ENCODE measurements at places on chromosomes 12 and 14.

- DNase-seq, result no peak
Observed at GRCh38 chr14:59199614-59200013, 11.1 kb downstream of the DAAM1 start.

DNA sequence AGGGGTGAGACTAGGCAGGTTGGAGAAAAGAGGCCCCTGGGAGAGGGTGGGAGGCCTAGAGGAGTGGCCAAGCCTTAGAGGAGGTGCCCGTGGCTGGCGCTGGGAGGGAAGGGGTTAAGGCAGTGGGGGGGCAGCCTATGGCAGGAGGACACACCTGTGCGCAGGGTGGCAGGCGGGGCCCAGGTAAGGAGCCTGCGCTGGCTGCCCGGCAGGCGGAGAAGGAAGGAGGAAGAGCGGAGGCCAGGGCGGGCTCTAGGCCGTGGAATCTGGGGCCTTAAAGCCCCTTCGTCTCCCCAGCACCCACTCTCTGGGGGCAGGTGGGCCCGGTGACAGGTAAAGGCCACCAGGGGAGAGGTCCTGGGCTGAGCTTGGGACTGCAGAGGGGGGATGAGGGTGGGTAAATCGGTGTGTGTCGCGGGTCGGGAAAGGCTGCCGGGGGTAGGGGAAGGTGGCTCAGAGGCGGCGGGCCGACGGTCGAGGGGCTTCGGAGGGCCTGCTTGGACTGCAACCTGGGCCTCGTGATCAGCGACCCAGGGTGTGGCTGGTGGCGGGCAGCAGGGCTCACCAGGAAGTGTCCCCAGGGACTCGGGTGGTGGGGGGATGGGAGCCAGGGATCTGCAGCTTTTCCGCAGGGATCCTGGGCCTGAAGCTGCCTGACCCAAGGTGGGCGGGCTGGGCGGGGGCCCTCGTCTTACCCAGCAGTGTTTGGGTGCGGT lies 7.3 kb downstream of the PHB2 start:
- no peak for DNase-seq

- DNase-seq, result no peak
Observed at GRCh38 chr12:14366209-14367039, 942 bp downstream of the ATF7IP start.

DNA sequence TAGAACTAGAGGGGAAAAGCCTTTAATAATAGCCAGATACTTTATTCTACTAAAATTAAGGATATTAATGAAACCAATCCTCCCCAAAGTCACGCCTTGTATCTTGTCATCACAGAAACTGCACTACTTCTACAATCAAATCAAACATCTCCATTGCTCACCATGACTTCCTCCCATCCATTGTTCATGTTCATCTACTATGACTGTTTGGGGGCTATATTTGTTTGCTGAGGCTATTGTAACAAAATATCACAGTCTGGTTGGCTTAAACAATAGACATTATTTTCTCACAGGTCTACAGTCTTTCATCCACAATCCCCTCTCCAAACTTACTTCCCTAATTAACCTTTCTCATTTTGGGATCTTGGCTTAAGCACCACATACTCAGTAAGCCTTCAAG lies 193.6 kb upstream of the FSCB start:
- DNase-seq, result no peak

- DNase-seq, result no peak
Observed at GRCh38 chr12:25357595-25357994, 106.9 kb upstream of the KRAS start.

GRCh38 chr12:124392667-124393413 lies 97.9 kb downstream of the RFLNA start:
- no peak for DNase-seq

DNA sequence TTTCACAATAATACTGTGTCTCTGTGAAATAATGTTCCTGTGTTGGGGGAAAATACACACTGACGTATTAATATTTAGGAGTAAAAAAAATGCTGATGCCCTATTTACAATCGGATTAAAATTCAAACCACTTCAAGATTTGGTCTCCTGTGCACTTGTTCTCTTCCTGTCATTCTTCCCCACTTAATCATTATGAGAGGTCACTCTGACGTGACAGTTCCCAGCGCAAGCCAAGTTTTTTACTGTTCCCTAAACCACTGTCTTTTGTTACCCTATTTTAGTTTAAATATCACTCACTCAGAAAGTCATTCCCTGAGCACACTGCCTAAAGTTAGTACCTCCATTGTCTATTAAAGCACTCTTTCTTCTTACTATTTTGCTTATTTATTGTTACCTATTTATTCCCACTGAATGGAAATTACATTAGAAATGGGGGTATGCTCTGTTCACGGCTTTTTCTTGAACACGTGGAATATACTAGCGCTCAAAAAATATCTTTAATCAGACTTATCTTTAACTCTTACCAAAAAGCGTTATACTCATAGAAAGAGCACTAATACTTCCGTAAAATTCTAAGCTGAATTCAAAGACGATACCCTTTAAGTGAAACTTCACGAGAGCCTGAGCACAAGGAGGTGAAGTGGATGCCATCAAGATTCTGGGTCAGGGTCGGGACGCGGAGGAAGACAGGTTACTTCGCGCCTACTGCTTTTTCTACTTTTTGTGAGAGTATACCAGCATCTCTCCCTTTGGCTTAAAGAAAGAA lies 670 bp upstream of the PSMA3 start:
- DNase-seq, result no peak

GRCh38 chr14:21267886-21268616 lies 1.2 kb downstream of the HNRNPC start:
- no peak for DNase-seq

DNA sequence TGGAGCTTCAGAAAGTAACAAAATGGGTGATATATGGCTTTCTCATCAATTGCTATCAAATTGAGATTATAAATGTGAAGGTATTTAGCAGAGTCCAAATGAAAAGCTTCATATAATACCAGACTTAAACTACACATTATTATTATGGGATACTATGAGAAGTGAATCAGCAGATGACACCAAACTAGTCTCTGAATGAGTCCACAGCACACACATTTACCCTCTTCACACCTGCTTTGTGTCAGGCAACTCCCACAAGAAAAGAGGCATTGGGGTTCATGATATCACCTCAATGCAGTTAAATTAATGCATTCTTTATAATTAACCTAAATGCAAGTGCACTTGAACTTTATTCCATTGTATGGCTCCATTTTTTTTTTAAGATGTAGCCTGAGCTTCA lies 330.5 kb downstream of the BCL11B start:
- no peak for DNase-seq

GRCh38 chr12:77113971-77114370 lies 48.6 kb upstream of the E2F7 start:
- no peak for DNase-seq

- no peak for DNase-seq
Observed at GRCh38 chr14:80390906-80391305, 179.6 kb upstream of the DIO2 start.

GRCh38 chr12:94099632-94100031 lies 48.7 kb upstream of the PLXNC1 start:
- DNase-seq, result no peak

DNA sequence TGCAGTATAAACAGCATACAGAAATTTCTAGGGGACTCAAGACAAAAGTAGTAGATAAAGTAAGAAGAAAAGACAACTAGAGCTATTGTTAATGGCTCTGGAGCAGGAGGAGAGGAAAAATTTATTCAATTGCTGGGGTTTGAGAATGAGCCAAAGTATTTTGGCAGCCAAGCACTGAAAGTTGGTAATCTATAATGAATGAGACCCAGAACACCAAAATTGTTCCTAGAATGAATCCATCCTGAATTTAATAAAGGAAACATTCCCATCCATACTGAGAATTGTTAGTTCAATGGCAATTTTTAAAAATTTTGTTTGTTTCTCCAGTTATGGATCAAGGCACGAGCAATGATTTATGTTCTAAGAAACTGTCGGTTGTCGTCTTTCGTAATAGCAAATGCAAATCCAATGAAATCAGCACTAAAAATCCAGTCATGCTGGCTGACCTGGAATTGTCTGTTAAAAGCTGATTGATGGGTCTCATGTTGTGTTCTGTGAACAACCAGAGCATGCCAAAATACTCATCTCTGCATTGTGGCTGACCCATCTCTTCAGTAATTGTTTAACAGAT lies 170.9 kb upstream of the LMNTD1 start:
- DNase-seq, result no peak

- DNase-seq, result no peak
Observed at GRCh38 chr14:37658156-37658555, 62.7 kb downstream of the TTC6 start.

DNA sequence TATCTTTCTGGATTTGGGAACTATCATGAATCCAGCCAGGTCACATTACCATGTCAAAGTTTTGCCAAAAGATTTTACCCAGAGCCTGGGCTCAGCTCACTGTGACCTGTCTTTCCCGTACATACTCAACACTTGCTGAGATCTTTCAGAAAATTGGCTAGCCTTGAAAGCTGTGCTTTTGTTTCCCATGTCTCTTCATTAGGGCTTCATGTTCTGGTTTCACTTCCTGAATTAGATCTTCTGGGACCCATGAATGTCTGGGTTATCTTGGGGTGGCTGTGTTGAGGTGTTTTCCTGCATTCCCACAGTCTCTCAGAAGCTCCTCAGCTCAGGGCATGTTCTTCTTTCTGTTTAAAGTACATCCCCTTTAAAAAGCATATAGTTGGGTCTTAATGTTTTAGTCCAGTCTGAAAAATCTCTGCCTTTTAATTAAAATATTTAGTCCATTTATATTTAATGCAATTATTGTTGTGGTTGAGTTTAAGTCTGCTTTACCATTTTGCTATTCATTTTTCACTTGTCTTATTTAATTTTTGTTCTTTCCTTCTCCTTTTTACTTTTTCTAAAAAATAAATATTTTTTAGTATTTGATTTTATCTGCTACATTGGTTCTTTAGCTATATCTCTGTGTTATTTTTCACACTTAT lies 242.7 kb downstream of the VRK1 start:
- no peak for DNase-seq

DNA sequence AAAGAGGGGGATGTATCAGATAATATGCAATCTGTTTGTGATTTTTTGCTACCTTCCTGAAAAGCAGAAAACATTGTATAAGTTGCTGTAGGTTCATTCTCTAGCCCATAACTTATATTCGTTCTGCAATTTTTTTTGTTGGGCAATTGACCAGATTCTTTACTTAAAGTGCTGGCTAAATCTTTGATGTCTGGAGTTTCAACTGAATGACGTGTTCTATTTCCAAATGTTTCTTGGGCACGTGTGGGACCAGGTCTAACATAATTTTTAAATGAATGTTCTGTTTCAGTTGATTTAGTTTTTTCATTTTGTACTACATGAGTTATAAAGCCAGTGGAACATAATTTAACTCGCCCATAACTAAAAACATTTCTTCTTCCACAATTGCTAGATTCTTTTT lies 3.8 kb downstream of the MLH3 start:
- no peak for DNase-seq

- no peak for DNase-seq
Observed at GRCh38 chr14:90696720-90697119, 119.5 kb downstream of the TTC7B start.

DNA sequence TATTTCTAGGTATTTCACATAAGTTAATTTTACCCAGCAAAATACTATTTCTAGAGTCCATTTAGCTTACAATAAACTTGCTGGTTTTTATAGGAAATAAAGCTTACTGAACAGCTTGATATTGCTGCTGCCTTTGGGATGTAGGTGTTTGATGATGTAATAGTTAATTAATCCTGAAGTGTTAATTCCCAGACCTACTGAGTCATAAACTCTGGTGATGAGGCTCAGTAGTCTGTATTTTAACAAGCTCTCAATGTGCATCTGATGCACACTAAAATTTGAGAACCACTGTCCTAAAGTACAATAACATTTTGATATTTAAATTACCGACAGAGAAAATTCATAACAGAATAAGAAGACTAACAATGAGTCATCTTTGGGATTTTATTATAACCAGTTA lies 168.4 kb downstream of the FUT8 start:
- no peak for DNase-seq

- no peak for DNase-seq
Observed at GRCh38 chr14:21680072-21680471, 6.5 kb upstream of the OR4E1 start.

DNA sequence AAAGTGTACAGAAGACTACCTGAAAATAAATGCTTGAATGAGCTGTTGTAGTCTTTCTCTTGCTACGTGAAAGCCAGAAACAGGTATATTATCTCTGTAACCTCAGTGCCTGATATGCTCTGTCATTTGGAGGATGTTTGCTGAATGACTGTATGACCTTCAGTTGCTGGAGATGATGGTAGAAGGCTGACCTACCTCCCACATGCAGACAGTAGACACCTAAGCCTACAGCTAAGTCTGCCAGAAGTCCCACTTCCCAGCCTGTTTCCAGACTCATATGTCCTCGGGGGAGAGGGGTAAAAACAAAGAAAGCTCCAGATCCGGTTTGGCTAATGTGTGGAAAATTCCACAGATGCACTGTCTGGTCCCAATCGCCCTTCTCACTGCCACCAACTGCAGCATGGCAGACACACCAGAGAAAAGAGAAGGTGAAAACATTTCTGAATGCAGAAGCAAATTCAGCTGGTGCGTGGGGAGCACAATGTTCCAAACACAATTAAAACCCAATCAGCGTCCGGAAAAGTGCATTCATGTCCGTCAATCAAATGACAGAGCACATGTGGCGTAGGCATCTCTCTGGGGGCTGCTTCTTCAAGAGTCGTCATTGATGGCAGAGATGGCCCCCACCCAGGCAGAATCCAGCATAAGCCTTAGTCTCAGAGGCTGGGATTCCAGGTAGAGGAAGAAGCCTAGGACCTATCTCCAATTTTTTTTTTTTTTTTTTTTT lies 76.3 kb upstream of the TBX3 start:
- DNase-seq, result no peak

DNA sequence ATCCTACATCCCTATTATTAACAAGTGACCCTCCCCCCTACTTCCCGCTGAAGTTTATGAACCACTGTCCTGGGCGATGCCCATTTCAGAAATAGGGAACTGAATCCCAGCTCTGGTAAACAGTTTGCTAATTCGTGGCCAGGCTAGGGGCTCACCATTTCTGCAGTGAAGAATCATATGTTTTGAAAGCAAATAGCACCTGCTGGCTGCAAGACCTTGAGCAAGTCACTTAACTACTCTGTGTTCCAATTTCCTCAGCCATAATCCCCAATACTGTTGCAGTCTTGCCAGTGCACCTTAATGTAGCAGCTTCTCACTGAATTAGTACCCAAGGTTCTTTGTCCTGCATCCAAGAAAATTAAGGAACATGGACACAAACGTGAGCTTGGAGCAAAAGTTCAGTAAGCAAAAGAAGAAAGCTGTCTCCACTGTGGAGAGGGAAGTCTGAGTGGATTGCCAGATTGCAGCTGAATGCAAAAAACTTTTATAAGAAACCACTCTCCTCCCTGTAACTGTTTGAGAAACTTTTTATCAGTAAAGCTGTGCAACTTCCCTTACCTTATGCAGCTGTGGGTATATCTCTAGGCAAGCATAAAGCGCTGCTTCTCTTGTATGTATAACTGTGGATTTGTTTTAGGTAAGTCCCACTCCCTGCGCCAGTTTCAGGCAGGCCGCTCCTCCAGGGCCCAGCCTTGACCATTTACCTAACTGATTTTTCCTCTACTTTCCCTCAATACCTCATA lies 824 bp downstream of the OAS1 start:
- peak; percentile 37 for DNase-seq

GRCh38 chr12:50040657-50041056 lies 15.4 kb upstream of the RACGAP1 start:
- DNase-seq, result no peak
